AG04449 (cell line): ENCODE measurements at places on chromosomes 3 and 15.

- DNase-seq, result no peak
Measured at GRCh38 chr3:36393563-36393962, 13.3 kb downstream of the STAC start.

GRCh38 chr3:20539666-20540065 is 353.7 kb upstream of the SGO1 start:
- DNase-seq, result no peak

DNA sequence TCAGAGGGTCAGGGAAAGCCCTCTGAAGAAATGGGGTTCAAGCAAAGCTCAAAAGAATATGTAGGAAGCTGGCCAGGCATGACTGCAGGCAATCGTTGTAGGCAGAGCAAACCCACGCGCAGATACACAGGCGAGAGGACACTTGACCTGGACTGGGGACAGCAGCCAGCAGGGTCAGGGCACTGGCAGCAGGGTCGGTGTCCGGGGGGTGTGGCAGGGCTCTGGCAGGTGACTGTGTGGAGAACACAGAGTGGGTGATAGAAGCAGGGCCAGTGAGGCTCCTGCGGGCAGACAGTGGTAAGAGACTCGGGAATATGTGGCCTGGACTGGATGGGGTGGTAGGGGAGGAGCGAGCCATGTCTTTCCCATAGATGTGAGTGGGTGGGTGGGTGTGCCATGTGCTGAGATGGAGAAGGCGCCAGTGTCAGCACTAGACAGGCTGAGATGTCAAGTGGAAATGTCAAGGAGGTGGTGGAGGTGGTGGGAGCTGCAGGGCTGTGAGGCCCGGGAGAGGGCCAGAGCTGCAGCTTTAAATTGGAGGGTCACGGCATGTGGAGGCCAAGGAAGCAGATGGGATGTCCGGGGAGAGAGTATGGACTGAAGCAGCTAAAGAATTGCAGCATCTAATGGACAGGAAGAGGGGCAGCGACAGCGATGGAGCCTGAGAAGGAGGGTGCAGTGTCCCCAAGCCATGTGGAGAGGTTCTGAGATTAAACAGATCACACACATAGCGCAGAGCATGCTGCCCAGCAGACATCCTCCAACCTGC is 13.4 kb downstream of the TMEM43 start:
- DNase-seq, result no peak

GRCh38 chr15:48963524-48964113 is at the start of gene SHC4:
SHC4 (minus strand) TSS chr15:48963919; CDS start chr15:48963015, 904 bp downstream.
- no peak for DNase-seq

GRCh38 chr3:66370179-66370578 is 130.6 kb downstream of the LRIG1 start:
- no peak for DNase-seq

DNA sequence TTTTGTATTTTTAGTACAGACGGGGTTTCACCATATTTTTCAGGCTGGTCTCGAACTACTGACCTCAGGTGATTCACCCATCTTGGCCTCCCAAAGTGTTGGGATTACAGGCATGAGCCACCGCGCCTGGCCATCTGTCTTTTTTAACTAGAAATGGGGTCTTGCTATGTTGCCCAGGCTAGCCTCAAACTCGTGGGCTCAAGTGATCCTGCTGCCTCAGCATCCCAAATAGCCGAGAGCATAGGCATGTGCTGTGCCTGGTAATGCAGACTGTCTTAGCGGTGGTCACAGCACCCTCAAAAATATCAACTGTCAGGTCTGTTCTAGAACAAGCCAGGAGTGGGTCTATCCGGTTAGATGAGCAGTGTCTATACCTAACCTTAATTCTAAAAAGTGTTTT is 48.2 kb downstream of the SPATA12 start:
- DNase-seq, result no peak

DNA sequence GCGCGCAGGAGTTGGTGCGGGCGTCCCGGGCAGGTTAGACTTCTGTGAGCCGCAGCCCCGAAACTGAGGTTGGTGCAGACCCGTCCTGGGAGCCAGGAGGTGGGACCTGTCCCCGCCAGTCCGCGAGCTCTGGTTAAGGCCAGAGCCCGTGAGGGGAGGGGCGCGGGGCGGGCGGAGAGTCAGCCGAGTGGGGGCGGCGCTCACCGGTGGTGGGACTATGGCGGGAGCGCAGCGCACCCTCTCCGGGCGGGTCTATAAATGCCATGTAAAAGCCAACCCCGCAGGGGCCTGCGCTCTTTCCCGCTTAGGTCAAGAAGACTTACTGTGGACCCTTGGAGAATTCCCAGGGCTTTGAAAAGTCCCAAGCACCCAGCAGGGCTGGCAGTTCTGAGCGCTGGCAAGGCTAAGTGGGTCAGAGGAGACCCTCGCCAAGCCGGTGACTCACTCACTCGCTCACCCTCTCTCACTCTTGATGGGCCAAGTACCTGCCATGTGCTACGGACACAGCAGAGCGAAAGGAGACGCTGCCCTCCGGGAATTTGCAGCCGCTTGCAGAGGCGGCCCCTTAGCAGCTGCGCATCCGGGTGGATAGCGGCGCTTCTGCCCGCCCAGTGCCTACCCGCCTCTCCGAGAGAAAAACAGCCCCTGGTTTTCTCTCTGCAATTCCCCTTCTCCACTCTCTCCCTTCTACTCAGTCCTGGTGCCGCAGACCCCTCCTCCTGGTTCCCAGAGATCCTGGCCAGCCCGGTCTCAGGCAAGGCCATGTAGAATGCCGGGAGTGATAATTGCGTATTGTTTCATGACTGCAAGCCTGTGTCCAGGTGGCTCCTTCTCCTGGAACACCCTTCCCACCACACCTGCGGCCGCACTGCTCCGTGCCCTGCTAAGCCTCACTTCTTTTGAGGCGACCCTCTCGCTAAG is at the start of gene ALDH1L1:
ALDH1L1 (minus strand) TSS at position 110 of the 921 bp plus-strand sequence. CDS start 19,607 bp downstream, outside the sequence.
- DNase-seq, result no peak

GRCh38 chr3:56980798-56981390 is 79.6 kb upstream of the SPATA12 start:
- DNase-seq, result peak; percentile 88
